ENCODE measurements at places on chromosomes 2 and 18. TPM values are rescaled to one million over a fixed set of nuclear protein-coding genes. Genes with fewer than 3 reads are reported as not detected.
A peak's percentile ranks its signal among the peaks of the same experiment; 100 is the strongest.

Gene SLC9A2
- total RNA-seq = 6.2 TPM

Gene FSHR
- total RNA-seq = not detected

Gene SCG2
- not detected for total RNA-seq

Gene KLHL41
- total RNA-seq = 3,010 TPM

Gene SLC40A1
- total RNA-seq = 24.8 TPM

Gene WDPCP
- total RNA-seq = 7.2 TPM

Gene UGT1A10
- not detected for total RNA-seq

DNA sequence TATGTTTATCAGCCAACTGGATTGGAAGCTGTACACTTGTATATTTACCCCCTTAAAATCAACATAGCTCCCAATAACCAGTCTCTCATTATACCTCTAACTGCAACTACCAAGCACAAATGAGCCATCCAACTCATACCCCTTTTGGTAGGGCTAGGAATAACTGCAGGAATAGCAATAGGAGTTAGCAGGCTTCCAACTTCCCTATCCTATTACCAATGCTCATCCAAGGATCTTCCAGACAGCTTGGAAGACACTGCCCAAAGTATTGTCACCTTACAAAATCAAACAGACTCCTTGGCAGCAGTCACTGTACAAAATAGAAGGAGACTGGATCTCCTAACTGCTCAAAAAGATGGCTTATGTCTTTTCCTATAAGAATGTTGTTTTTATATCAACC, 61.6 kb downstream of the SLC25A12 start:
- no peak for DNase-seq

DNA sequence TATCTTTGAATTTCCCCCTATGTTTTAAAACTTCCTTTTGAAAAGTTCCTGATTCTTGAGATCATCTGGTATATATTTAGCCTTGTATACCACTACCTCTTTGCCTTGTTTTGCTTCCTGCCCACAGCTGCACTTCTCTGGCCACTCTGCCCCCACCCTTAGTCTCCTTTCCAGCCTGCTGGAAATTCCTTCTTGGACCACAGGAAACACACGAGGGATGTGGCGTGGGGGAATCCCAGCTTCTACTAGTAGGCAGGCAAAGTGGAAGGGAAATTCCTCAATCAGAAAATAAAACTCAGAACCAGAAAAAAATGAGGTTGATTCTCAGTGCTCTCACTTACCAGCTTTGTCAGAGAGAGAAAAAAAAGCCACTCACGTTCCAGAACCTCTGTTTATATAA, 13.4 kb downstream of the IL18RAP start:
- no peak for DNase-seq

- DNase-seq = no peak
These were observed 157.4 kb downstream of the AFF3 start for GRCh38 chr2:99984799-99985515.

DNA sequence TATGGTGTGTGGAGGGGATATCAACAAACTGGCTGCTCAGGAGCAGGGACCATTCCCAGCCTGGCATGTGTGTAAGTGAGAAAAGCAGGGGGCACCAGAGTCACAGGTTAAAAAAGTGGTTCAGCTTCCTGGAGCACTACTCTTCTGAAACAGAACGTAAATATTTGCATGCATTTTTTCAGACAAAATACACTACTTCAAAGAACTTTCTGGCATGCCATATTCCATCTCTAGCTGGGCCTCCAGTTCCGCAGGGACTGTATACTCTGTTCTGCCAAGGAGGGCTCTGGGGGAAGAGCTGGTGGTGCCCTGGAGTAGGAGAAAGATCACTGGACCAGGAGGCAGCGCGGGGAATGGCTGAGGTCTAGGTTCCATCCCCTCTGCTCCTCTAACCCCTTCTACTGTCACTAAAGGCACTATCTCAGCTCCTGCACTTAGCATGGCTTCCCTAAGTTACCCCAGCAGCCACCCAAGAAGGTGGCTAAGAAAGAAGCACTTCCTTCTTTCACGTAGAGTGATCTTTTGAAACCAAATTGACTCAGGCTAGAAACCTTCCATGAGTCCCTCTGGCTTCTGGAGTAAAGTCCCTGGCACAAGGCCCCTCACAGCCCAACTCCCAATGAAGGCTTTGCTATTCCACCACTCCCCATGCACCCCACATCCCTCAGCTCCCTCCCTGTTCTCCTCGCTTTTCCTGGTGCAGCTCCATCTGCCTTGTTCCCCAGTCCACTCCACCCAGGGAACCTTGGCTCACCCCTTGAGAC, 57.6 kb upstream of the CABLES1 start:
- DNase-seq = no peak

DNA sequence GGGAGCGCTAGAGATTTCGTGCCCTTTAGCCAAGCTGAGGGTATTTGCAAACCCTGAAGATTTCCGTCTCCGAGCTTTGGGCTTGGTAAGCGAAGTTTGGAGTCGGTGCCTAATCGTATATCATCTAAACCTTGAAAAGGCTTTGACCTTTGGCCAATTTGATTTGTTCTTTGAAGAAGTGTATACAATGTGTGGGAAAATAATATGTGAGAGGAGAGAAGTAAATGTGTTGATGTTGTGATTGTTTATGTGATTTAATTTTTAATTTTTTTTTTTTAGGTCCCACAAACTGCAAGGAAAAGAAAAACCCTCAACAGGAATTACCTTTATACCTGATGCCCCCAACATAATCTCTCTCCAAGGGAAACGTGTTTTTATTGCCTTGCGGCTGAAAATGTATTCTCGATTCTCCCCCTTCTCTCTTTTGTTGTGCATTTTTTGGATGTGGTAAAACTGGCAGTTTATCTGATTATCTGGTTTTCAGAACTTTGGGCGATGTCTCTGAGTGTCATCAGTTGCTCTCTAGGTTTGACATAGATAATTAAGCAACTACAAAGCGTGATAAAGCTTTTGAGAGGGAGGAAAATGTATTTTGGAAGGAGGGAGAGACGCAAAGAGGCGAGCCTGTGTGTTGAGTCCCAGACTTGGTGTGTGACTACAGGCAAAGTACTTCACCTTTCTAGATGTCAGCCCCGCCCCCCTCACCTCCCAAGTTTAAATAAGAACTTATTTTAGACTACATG, 912 bp upstream of the FBXO11 start:
- DNase-seq = no peak

DNA sequence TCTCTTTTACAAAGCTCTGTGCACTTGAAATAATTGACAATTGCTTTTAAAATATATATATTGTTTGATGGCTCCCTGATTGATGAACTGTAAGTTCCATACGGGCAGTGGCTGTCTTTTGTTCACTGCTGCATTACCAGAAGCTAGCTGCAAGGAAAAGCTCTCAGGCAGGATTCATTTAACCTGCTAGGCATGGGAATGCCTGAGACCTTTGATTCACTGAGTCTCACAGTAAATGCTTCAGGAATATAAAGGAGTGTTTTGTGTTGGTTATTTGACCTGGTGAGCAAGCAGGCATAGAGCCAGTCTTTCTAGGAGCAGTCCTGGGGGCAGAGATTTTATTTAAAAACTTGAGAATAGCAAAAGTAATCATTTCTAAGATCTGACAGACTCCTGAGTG, 193.2 kb upstream of the ITGA4 start:
- no peak for DNase-seq

GRCh38 chr2:237073552-237073951, 12.1 kb upstream of the COPS8 start:
- no peak for DNase-seq

- no peak for DNase-seq
These were observed 23.8 kb upstream of the CCL20 start for GRCh38 chr2:227789803-227790202.

GRCh38 chr2:71358931-71359671, 27.5 kb downstream of the ZNF638 start:
- peak; percentile 66 for DNase-seq

DNA sequence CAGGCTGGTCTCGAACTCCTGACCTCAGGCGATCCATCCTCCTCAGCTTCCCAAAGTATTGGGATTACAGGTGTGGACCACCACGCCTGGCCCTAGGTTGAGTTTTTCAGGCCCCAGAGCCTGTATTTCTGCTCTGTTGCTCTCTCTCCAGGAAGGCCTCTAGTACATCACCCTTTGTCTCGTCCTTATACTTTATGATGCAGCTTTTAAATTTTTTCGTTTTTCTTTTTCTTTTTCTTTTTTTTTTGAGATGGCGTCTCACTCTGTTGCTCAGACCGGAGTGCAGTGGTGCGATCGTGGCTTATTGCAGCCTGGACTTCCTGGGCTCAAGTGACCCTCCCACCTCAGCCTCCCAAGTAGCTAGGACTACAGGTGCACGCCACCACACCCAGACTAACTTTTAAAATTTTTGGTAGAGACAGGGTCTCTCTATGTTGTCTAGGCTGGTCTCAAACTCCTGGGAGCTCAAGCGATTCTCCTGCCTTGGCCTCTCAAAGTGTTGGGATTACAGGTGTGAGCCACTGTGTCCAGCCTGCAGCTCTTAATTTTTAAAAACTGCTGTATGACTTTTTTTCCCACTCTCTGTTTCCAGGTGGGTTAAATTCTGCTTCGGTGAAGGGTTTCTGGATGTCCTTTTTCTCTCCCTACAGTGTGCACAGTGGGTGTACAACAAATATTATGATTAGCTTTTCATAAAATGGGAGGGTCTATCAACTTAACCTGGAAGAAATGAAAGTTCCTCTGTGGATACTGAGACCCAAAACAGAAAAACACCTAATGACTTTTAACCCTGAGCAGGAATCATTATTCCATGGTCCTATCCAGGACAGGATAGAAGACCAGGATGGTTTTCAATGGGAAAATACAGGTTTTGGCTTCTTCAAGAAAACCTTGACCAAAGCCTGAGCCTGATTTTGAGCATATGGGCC, 47.9 kb downstream of the DDX1 start:
- no peak for DNase-seq

- DNase-seq = no peak
These were observed 29.7 kb downstream of the CARF start for GRCh38 chr2:202941771-202942170.

- DNase-seq = no peak
These were observed 66.6 kb downstream of the MYOM1 start for GRCh38 chr18:3153107-3153704.

GRCh38 chr2:60598271-60598670, 44.8 kb upstream of the BCL11A start:
- DNase-seq = no peak

- DNase-seq = no peak
These were observed 27.8 kb upstream of the RNF125 start for GRCh38 chr18:31990823-31991222.

DNA sequence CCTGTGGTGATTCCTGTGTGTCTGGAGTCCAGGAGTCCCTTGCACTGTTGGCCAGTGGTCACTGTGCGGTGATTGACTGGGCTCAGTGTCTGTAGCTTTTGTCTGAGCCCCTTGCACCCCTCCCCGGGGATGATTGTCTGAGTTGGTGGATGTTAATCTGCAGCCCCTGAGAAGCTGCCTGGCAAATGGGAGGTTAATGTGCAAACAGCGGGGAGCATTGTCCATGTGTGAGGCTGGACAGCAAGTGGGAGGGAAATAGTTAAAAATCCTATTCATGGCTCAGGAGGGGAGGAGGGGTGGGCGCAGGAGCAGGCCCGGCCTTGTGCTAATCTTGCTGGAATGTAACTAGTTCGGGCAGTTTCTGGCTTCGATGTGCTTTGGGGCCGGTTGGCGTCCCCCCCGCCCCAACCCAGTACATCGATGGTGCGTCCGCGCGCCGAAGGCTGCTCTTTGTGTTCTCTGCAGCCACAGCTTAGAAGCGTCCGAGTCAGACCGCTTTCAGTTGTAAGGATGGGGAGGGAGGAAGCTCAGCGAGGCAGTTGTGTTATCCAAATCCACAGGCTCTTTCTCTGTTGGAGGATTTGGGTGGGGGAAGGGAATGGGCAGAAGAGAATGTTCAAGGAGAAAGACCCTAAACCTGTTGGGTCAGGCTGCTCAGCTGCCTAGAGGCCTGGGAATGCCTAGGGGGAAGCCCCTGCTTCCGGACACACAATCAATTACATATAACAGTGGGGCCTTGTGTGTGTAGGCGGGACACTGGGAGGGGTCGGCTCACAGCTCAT, 71.8 kb downstream of the TGOLN2 start:
- DNase-seq = no peak

DNA sequence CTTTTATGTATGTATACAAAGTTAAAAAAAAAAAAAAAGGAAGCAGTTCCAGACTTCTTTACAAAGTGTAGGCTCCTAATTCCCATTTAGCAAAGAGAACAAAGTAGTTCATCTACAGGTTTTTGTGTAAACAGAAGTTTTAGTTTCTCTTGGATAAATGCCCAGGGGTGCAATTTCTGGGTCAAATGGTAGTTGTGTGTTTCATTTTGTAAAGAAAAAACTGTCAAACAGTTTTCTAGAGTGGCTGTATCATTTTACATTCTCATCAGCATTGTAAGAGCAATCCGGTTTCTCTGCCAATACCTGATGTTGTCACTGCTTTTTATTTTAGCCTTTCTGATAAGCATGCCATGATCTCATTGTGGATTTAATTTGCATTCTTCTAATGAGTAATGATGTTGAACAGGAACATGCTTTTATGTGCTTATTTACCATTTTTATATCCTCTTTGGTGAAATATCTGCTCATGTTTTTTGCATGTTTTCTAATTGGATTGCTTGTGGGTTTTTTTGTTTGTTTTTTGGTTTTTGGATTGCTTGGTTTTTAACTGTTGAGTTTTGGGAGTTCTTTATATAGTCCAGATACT, 16.6 kb upstream of the PSME4 start:
- no peak for DNase-seq

DNA sequence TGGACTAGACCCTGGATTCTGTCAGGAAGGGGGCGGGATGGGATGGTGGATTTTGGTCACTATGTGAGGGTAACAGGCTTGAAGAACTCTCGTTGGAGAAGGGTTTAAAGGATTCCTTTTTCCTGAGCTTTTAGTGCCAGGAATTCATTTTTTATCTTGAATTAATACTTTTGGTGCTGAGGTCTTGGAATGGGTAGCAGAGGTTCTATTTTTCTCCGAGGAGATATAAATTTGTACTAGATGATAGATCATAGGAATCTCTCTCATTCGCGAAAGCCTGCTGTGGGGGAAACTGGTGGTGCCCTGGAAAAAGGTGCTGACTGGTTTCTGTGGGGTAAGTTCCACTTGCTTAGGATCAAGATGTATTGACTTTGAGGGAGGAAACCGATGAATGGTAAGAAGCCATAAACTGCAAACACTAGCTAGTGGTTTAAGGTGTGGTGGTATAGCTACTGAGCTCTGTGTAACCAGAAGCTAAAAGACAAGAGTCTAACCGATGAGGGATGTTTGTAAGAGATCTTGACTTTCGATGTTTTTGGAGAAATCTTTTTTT, 706 bp downstream of the AGPS start:
- no peak for DNase-seq

DNA sequence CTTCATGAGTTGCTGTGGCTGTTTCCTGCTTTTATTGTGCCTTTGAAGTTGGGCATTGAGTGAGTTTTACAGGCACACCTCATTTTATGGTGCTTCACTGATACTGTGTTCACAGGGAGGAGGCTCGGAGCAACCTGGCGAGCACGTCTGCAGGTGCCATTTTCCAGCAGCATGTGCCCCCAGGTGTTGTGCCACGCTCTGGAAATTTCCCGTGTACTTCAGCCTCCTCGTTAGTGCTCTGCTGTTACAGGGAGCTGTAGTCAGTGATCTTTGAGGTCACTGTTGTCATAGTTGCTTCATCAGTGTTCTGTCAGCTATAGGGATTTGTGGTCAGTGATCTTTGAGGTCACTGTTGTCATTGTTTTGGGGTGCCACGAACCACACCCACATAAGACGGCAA, 20.1 kb downstream of the CTDP1 start:
- no peak for DNase-seq

- no peak for DNase-seq
These were observed 6.0 kb upstream of the ANKRD29 start for GRCh38 chr18:23668731-23669130.

- DNase-seq = no peak
These were observed 394.0 kb downstream of the EPHA4 start for GRCh38 chr2:221178139-221178538.

- no peak for DNase-seq
These were observed 309.7 kb downstream of the OSR1 start for GRCh38 chr2:19048593-19049266.
